ENCODE measurements at places on chromosomes 2 and 18. TPM values are rescaled to one million over a fixed set of nuclear protein-coding genes. Genes with fewer than 3 reads are reported as not detected.

The CASP10 gene
- 79.8 TPM for total RNA-seq

The ALLC gene
- total RNA-seq: not detected

The CYP20A1 gene
- total RNA-seq: 34.4 TPM

The FSIP2 gene
- total RNA-seq: 0.30 TPM

The NFATC1 gene
- total RNA-seq: 2.6 TPM

The NUP35 gene
- total RNA-seq: 20.5 TPM

The UGT1A10 gene
- not detected for total RNA-seq

The KCNJ3 gene
- total RNA-seq: not detected

The PIKFYVE gene
- total RNA-seq: 28.4 TPM

The NDC80 gene
- total RNA-seq: 36.6 TPM

The DCDC2C gene
- total RNA-seq: not detected

The MAPK4 gene
- total RNA-seq: not detected

The ANTXR1 gene
- 7.5 TPM for total RNA-seq

The CROCC2 gene
- total RNA-seq: not detected

The CAB39 gene
- 77.3 TPM for total RNA-seq

The MC2R gene
- not detected for total RNA-seq

The NBEAL1 gene
- total RNA-seq: 14.9 TPM

The UNC80 gene
- not detected for total RNA-seq

The NCKAP5 gene
- 2.9 TPM for total RNA-seq

The BUB1 gene
- 35.7 TPM for total RNA-seq

The DSG1 gene
- not detected for total RNA-seq

The TXNDC9 gene
- 131 TPM for total RNA-seq

The EGR4 gene
- total RNA-seq: not detected

The SULT1C2 gene
- not detected for total RNA-seq

The ST6GAL2 gene
- total RNA-seq: not detected

The GPR45 gene
- not detected for total RNA-seq

The EVX2 gene
- total RNA-seq: not detected

All from epithelial cell of umbilical artery (primary cell).